ENCODE measurements at places on chromosomes 12 and 14.

DNA sequence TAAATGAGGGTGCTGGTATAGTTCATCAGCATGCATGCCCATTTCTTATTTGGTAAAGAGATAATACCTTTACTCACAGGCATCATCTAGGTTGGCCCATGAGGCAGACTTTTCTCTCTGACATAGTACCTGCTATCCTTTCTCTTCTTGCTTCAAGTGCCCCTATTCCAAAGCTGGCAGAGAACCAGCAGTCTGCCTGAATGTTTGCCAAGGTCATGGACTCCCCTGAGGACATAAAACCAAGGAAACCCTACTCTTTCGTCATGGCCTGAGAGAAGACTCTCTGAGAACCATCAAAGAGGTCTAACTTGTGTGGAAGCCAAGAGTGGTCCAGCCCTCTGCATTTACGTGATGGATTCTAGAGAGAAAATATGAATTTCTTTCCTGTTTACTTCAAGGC is 11.9 kb downstream of the PPP1R36 start:
- no peak for DNase-seq

DNA sequence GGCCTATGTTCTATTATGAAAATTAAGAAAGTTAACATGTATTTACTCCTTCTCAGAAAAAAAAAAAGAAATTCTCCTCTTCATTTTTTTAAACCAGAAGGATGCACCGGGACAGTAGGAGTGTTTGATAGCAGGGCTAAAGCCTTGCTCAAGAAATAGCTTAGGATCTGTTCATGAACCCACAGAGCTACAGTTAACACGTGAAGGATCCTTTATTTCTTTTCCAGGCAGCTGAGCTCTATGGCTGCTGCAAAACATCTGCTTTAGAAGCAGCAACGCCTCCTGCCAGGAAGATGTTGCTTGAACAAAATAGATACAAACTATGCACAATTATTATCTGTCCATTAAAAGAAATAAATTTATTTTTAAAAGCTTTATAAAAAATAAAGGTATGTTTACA is 254.8 kb downstream of the PRKD1 start:
- no peak for DNase-seq

DNA sequence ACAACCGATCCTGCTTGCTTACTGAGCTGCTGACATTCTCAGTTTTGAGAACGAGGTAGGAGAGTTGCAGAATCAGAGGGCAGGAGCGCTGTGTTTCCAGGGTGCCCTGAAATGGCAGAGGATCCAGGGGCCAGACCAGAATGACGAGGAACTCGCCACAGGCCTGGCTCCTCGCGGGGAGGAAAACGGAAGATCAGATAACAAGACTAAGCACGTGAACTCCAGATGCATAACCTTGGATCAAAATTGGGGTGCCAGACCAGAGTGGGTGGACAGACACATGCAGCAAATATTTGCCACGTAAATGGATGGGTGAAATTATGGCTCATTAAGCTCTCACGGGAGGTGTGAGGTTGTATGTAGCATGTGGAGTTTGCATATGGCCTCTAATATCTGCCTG is 46.5 kb downstream of the ELK3 start:
- no peak for DNase-seq

DNA sequence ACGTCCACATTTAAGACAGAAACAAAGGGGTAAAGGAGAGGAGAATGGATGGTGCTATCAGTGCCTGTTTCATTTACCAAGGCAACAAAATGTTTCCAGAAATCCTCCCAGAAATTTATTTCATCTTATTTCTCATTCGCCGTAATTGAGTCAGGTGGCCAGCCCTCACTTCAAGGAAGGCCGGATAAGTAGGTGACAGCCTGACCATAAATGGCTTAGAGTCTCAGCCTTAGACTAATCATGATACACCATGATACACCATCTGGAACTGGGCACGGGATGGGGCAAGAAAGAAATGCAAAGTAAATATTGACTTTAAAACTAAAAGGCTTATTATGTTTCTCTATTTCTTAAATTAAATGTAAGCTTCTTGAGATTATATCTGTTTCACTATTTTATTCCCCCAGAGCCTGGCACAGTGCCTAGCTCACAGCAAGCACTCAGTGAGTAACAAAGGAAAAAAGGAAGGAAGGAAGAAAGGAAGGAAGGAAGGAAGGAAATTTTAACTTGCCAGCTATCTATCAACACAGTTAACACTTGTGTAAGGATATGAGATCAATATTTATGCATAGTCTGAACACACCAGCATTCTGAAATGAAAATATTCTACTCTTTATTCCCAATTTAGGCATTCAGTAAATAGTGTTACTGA is 106.1 kb upstream of the FSCB start:
- no peak for DNase-seq

- DNase-seq = no peak
These were observed 15.7 kb downstream of the ADIPOR2 start for GRCh38 chr12:1706632-1706980.

DNA sequence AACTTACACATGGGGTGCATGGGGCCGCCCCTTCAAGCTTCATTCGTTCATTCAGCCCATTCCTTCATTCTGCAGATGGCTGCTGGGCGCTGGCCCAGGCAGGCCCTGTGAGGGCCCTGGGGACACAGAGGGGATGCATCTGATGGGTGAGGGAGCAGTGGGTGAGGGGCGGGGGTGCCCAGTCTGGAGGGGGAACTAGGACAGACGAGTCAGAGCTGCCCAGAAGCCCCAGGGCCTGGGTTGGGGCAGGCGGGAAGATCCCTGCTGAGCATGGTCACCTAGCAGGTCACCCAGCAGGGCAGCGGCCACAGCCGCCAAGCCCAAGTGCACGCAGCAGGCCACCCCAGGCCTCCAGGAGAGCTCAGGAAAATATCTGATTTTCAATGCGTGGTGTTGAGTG is 14.1 kb downstream of the TRMT61A start:
- no peak for DNase-seq

- DNase-seq = no peak
These were observed 160.1 kb downstream of the BRMS1L start for GRCh38 chr14:35986219-35986573.

- DNase-seq = no peak
These were observed 177.2 kb downstream of the C12orf42 start for GRCh38 chr12:103318566-103318965.

DNA sequence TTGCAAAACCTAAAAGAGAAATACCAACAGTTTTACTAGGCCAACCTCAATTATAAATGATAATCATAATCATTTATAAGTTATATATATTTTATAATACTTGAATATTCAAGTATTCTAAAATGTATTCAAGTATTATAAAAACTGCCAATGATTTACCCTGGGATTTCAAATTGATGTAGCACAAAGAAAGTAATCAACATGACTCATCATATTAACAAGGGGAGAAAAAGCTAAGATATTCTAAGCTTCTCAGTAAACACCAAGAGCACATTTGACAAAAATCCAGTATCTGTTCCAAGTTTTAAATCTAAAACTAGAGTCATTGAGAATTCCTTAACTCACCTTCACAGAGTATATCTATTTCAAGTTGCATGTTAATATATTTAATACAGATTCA is 56.1 kb downstream of the CAPZA3 start:
- no peak for DNase-seq

DNA sequence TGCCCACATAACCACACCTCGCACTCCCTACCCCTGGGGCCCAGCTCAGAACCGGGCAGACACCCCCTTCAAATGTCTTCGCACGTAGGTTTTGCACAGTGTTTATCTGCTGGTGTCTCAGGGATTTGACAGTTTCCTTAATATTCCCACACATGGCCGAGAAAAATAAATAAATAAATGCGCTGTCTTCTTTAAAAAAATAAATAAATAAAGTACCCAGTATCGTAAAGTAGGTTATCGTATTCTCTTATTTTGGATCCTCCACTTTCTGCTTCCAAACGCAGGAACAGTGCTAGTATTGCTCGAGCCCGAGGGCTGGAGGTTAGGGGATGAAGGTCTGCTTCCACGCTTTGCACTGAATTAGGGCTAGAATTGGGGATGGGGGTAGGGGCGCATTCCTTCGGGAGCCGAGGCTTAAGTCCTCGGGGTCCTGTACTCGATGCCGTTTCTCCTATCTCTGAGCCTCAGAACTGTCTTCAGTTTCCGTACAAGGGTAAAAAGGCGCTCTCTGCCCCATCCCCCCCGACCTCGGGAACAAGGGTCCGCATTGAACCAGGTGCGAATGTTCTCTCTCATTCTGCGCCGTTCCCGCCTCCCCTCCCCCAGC is 710 bp upstream of the FOS start:
- no peak for DNase-seq
